ENCODE measurements at places on chromosomes 6 and 20.

DNA sequence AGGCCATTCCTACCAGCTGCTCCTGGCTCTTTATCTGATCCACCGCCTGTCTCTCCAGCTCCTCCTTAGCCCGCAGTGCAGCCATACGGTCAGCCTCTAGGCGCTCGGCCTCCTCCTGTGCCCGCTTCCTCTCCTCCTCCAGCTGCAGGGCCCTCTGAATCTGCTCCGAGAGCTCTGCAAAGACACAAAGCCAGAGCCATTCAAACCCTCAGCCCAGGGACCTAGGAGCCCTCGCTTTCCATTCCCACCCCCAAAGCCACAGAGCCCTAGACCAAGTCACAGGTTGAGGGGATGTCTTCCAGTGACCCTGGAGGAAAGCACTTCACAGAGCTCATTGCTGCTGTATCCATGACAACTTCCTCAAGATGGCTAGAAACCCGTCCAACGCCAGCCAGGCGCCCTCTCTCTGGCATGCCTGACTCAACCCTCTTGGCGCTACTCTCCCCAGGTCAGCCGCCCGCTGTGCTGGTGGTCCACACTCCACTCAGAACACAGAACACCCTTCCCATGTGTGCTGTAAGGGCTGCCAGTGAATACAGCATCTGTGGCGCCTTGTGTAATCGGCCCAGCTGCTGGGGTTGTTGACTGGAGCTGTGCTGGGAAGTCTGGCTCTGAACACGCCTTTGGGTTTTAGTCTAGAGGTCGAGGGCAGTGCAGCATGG is 49.3 kb downstream of the EZR start:
- DNase-seq = no peak

DNA sequence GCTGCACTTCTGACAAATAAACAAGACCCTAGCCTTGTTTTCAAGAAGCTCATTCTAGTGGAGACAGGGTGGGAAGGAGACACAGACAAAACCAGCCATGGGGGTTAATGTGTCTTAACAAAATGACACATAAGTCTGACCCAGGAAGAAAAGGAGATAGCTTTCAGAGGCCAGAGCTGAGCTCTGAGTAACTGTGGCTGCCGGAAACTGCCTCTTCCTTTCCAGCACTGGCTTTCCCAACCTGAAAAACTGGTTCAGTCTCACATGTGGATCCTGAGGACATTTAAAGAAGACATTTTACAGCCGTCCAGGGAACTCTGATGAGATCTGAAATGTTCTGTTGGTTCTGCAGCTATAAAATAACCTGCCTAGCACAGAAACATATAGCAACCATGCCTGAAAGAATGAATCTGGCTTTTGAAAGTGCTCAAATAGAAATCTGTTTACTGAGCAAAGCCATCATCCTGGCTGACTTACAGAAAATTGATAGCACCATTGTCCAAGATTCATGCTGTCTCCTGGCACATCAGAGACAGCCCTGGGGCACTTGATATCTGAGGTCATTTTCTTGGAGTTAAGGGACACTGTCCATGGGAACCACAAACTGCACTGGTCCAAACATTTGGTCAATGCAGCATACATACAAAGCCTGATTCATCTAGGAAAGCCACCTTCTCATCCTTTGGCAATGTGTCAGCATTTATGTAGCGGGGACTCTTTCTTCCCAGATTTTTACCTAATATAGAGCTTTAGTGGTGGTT is 83.2 kb upstream of the PAX1 start:
- no peak for DNase-seq

DNA sequence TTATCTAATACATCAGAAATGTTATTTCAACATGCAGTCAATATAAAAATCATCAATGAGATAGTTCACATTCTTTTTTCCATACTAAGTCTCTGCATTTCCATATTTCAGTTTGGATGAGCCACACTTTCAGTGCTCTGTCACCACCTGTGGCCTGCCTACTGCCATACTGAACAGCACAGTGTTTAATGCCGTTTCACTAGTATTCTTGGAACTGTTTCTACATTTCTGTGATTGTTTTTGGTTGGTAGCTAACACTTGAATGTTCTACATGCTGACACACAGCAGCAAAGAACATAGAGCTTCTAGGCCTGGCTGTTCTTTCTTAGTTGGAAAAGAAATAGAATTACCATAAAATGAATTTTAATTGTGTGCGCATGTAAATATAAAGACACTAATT is 61.4 kb upstream of the KIF25 start:
- no peak for DNase-seq

DNA sequence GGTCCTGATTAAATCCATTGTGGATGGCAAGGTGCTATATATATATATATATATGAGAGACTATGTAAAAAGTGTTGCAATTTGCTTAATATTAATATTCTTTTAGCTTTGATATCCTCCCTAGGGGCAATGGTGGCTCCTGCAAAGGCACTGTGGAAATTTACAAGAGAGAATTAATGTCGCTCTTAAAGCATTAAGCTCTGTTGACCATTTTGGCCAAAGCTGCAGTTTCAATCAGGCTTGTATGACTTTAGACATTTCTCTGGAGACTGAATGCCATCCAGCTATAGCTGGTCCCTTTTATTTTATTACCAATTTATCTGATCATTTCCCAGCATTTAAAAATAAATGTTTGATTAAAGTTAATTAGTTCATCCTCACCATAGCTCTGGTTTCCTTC is 155.3 kb downstream of the JARID2 start:
- no peak for DNase-seq

GRCh38 chr20:34880215-34880850 is 3.9 kb downstream of the ACSS2 start:
- no peak for DNase-seq

DNA sequence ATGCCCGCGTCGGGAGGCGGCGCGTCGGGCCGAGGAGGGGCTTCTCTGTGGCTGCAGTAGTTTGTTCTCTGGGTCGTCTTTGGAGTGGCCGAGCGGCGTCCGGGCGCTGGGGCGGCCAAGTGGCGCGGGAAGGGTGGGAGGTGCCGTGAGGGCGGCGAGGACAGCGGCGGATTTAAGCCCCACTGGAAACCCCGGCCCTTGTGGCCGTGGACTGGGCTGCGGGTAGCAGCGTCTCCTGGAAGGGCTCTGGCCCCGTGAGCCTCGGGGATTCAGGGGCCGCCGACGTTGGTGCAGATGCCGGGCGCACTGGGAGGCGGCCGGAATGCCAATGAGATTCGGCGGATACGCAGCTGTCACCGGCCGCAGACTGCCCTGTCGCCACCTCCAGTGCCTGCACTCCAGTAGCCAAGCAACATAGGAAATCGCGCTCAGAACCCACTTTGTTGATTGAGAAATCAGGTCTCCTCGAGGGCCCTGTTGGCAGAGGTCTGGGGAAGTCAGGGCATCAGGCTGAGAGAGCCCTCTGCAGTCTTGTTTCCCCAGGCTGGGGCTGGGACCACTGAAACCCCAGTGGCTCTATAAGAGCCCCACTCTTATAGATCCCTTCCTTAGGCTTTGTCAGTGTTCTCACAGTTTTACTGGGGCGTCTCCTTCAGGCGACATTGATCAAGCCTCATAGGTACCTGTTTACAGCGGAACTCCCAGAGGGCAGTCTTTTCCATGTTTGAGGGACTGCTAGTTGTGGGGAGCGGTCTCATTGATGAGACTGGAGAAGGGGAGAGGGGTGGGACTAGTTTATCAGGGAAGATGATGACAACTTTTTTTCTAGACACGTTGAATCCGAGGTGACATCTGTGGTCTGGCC is 642 bp downstream of the GZF1 start:
- DNase-seq = no peak

GRCh38 chr20:16703570-16703969 is 26.3 kb upstream of the SNRPB2 start:
- DNase-seq = no peak

- DNase-seq = no peak
Observed at GRCh38 chr20:45111799-45112471, 3.0 kb downstream of the WFDC5 start.

DNA sequence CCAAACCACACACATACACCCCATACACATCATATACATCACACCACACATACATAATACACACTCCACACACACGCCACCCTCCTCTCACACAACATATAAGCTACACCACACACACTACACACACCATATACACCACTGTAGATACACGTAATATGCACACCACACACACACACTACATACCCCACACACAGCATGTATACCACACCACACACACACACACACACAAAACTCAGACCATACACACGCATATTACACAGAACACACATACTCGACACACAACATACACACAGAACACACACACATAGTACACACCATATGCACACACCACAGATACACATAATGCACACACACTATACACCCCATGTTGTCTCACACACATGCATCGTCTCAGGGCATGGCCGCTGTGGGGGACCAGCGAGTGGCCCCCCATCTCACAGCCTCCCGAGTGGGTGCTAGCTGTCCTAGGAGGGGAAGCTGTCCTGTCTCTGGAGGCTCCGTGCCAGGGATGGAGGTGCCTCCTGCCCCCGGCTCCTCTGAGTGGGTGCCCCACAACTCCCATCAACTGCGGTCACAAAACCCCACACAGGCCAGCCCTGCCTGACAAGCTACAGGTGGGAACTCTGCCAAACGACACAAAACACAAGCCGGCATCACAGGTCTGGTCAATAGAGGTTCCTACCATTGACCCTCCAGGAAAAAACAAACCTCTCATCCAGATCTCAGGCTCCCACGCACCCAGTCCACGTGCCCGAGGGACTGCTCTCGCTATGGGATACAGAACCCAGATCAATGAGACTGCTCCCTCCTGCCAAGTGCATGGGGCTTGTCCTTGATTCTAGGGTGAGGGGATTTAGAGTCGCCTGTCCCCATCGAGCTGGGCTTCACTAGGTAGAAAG is 49.1 kb downstream of the DACT2 start:
- no peak for DNase-seq

DNA sequence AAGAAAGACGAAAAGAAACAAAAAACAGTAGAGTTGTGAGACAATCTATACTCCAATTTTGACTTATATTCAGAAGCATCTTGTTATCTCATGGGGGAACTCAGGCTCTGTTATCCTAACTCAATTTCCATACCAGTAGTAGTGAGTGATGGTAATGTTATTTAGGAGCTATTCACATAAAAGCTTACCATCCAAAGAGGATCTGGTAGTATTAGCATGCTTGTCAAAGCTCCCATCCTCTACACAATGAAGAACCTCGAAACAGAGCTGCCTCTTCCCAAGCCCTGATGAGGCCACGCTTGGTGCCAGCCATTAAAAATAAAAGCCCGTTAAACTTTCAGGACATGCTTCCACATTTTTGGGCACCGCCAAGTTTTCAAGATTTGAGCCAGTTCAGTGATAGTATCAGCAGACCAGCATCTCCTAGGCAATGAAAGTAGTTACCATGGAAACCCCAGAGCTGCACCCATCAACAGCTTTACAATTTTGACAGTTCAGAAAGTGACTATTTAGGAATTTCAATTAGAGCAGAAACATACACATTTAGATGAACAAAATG is 173.3 kb downstream of the CD83 start:
- no peak for DNase-seq

GRCh38 chr6:11432713-11433450 is 104.7 kb upstream of the TMEM170B start:
- no peak for DNase-seq

DNA sequence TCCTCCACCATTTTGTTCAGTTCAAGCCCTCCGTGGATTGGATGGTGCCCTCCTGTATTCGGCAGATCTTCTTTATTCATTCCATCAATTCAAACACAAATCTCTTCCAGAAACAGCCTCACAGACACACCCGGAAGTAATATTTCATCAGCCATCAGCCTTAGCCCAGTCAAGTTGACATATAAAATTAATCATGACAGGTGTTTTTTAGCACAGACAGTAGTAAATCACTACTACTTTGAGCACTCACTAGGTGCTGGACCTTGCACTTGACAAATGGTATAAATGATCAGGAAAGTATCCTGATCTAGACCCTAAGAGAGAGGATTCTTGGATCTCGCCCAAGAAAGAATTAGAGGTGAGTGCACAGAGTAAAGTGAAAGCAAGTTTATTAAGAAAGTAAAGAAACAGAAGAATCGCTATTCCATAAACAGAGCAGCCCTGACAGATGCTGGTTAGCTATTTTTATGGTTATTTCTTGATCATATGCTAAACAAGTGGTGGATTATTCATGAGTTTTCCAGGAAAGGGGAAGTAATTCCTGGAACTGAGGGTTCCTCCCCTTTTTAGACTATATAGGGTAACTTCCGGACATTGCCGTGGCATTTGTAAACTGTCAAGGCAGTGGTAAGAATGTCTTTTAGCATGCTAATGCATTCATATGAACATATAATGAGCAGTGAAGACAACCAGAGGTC is 194.6 kb upstream of the LAMP5 start:
- DNase-seq = no peak

DNA sequence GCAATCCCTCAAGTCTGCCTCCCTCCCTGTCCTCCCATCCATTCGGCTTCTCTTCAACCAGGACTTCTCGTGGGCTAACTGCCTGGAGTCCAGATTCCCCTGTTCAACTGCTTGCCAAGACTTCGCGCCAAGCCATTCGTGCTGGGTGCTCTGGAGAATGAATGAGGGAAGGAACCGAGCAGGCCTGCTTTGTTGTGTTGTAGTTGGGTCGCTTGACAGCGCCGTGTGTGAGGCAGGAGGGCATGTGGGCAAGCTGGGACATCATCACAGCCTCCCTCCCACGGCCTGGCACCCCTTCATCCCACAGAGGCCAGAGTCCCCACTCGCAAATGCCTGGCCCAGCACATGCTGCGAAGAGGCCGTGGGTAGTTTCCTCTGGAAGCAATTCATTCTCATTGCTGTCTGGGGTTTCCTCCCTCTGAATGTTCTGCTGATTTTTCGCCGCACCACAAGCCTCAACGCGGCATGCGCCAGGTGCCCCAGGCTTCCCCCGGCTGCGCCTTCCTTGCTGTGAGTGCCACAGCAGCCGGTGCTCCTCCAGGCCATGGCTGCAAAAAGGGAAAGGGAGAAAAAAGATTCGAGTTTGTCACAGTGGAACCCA is 336.0 kb downstream of the QKI start:
- DNase-seq = no peak

DNA sequence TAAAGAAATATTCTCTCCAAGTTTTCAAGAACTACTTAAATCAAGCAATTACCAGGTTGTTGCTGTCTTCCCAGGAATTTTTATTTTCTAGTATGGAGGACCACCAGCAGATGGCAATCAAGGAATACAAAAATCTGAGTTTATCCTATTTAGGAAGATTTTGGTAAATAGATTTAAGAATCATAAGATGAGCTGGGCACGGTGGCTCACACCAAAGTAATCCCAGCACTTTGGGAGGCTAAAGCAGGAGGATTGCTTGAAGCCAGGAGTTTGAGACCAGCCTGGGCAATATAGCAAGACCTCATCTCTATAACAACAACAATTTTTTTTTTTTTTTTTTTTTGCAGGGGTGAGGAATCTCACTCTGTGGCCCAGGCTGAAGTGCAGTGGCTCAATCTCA is 19.3 kb upstream of the SEC63 start:
- no peak for DNase-seq

DNA sequence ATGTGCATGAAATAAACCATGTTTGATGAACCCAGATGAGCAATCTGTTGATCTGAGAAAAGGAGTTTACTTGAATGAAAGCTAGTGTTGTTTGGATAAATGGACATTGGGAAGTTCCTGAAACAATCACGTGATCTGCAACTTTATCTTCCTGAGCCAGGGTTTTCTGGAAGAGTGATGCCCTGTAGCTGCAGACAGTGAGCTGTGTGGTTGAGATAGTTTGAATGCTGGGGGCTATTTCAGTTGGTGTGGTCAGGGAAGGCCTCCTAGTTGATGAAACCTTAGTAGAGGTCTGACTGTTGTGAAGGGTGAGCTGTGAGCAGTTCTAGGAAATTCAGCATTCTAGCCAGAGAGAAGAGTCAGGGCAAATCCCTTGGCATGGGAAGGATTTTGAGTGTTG is 643.7 kb downstream of the UTRN start:
- no peak for DNase-seq

Data from cortex of kidney (tissue), 1 donor.